ENCODE measurements at places on chromosomes 7 and 10. TPM values are rescaled to one million over a fixed set of nuclear protein-coding genes. Genes with fewer than 3 reads are reported as not detected.

- DNase-seq: no peak
Observed at GRCh38 chr10:117896517-117896916, 150.2 kb downstream of the RAB11FIP2 start.

GRCh38 chr7:12861070-12861469 is 173.6 kb downstream of the ARL4A start:
- DNase-seq: no peak

DNA sequence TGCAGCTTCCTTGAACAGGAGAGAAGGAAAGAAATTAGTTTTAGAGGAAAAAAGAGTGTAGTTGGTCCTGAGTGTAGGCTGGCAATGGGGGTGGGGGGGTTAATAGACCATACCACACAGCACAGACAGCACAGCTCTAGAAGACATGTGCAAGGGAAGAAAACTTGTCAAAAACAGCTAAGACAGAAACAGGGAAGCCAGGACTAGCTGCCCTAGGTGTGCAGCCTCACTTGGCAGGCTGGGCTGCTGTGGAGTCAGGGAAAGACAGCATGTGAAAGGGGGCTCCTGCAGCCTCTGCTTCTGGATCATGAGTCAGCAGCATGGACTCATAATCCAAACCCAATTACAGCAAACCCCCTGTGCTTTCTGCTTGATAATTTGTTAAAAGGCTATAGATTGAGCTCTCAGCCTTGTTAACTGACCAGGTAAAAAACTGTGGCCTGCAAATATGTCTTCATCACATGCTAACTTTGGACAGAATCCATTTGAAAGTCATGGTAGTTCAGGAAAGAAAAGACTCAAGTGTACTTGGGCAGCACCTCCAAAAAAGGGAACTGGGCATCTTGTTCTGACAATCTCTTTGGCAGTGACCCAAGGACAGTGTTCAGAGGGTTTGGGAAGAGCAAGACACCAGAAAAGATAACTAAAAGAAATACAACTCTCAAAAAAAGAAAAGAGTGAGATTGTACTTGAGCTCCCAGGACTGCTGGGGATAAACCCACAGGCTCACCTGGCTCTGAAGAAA is 142.2 kb upstream of the VWC2 start:
- DNase-seq: no peak

- DNase-seq: peak; percentile 81
Observed at GRCh38 chr10:114632869-114633715, 25.0 kb downstream of the ABLIM1 start.

- DNase-seq: peak; percentile 94
Observed at GRCh38 chr7:151592868-151593486, 73.3 kb upstream of the RHEB start.

DNA sequence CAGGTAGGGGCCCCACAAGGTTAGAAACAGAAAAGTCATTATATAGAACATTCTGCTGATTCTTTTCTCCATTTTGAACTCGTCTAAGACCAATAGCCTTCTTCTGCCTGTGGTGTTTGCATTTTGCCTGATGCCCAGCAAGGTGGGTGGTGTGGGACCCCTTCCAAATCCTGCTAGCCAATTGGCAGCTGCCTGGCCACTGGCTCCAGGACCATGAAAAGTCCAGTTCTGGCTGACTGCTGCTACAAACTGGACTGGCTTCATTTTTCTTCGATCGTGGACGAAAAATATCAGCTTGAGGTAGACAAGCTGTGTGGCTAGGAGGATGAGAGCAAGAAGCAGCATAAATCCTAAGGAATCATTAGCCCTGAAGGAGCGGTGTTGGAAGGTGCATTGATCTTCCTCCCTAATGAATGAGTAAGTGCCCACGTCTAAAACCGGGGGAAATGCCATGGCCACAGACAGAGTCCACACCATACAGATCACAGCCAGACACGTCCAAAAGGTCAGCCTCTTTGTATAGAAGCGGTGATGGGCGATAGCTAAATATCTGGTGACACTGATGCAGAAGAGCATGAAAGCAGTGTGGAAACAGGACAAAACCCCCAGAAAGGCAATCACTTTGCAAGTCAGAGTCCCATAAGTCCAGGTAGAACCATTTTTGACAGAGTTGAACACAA is 2.7 kb downstream of the GPR85 start:
- DNase-seq: no peak

DNA sequence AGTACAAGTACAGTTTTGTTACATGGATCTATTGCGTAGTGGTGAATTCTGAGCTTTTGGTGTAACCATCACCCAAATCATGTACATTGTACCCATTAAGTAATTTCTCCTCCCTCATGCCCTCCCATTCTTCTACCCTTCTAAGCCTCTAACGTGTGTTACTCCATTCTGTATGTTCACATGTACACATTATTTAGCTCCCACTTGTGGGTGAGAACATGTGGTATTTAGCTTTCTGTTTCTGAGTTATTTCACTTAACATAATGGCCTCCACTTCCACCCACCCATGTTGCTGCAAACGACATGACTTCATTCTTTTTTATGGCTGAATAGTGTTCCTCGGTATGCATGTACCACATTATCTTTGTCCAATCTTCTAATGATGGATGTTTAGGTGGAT is 251.3 kb downstream of the CAMK1D start:
- DNase-seq: no peak

DNA sequence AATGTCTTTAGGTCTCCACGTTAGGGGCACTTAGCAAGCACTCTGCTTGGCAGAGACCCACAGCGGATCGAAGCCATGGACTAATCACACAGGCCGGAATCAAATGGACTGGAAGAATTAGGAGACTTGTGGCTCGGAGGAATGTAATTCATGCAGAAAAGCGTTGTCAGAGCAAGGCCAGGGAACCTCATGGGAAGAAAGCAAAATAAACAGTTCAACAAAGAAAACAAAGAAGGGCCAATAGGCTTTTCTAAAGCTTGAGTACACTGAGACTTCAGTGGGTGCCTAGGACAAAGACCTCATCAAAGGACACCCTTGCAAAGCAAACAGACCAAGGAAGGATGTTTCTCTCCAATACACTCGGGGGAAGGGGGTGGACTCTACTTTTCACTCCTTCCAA is 171.1 kb downstream of the GLI3 start:
- no peak for DNase-seq

DNA sequence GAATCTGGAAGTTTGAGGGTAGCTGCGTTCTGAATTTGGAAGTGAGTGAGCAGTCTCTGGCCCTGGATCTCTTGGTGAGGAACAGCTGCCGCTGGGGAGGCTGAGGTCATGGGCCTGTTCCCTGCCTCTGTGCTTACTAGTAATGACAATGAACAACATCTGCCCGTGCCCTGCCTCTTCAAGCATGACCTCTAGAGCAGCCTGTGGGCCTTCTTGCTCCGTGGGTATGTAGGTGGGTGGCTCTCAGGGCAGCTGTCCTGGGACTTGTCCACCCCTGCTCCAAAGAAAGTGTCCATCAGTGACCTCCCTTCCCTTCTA is 186.2 kb downstream of the CXCL12 start:
- no peak for DNase-seq

- DNase-seq: no peak
Observed at GRCh38 chr7:47924266-47924665, 24.0 kb downstream of the PKD1L1 start.

GRCh38 chr7:111911166-111911961 is 294.8 kb downstream of the DOCK4 start:
- no peak for DNase-seq

DNA sequence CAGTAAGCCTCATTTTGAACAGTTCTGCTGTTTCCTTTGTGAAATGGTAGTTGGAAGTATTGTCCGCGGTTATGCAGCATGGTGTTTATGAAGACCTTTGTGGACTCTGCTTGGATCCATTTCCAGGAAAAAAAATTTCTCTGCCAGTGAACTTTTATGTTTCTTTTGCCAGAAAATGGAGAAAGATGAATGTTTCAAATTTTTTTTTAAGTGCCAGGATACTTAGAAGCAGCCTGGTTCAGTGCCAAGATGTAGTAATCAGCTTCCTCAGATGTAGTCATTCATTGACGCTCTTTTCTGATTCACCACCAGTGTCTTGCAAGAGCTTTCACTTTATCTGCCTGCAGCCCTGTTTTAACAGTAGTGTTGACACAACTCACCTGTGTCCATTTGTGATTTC is 258.2 kb downstream of the SDK1 start:
- peak; percentile 79 for DNase-seq

The SPDYE17 gene
- not detected for total RNA-seq

- DNase-seq: peak; percentile 6
Observed at GRCh38 chr7:114048386-114049235, 129.8 kb upstream of the PPP1R3A start.

DNA sequence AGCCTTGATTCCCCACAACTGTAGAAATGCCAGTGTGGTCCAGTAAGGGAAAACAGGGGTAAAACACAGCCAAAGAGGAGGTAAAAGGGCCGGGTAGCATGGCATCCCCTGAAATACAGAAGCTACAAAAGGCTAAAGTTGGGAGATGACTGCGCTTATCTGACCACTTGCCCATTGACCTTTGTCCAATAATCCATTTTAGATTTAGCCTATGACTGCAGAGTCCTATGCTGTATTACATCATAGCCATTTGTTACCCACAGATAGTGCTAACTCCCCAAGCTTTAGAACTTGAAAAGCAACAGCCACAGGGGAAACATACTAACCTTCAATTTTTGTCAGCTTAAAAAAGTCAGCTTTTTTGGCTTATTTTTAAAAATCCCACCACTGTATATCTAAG is 26.2 kb downstream of the MTPN start:
- DNase-seq: no peak

The NKX1-2 gene
- total RNA-seq: 0.86 TPM

DNA sequence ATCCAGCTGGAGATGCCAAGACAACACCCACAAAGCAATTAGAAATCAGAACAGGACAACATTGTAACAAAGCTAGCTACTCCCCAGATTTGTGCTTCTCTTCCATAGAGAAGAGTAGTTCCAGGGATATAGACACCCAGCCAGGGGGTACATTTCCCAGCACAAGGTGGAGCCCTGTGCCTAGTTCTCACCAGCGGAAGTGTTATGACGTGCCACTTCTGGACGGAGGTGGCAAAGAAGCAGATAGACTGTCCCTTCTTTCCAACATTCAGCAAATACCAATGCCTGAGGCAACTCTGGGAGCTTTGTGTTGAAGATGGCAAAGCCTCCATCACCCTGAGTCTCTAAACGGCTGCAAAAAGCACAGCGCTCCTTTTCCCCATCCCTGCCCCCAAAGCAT is 23.4 kb upstream of the GSAP start:
- peak; percentile 65 for DNase-seq

DNA sequence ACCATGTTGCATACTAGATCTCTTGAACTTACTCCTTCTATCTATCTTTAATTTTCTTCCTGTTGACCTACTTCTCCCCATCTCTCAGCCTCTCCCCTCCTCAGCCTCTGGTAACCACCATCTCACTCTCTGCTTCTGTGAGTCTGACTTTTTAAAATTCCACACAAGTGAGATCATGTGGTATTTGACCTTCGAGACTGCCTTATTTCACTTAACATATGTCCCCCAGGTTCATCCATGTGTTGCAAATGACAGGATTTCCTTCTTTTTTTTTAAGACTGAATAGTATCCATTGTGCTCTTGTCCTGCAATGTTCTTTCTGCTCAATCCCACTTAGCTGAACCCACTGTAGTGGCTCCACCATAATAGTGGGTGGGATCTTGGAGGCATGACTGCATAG is 51.4 kb upstream of the DNAJC1 start:
- DNase-seq: no peak

GRCh38 chr10:7185367-7185690 is 225.5 kb downstream of the SFMBT2 start:
- DNase-seq: no peak

GRCh38 chr10:25455980-25456567 is 281.3 kb downstream of the GPR158 start:
- DNase-seq: no peak

DNA sequence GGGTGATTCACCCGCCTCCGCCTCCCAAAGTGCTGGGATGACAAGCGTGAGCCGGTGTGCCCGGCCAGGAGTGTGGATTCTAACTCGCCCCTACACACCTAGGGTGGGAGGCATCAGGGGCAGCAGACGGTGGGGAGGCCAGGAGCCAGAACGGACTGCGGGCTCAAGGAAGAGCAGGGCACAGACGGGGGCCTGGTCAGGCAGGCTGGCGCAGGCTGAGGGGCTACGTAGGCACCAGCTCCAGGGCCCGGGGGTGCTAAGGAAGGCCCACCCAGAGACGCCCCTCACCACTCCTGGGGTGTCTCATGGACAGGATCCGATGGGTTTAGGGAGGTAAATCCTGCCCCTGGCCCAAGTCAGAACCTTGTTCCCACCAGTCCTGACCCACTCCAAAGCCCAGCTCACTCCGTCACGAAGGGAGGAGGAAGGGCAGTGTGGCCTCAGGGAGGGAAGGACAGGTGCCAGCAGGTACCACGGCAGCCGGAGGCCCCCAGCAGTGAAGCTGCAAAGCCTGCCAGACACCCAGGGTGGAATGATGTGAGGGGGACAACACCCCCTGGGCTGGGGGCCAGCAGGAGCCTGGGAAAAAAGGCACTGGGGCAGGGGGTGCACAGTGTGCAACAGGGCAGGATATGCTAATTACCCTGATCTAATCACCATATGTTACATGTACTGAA is 251.4 kb downstream of the MAD1L1 start:
- DNase-seq: no peak

- DNase-seq: peak; percentile 63
Observed at GRCh38 chr10:77556990-77557601, 80.5 kb downstream of the KCNMA1 start.

GRCh38 chr7:105924945-105925344 is 38.1 kb upstream of the CDHR3 start:
- no peak for DNase-seq

- DNase-seq: peak; percentile 93
Observed at GRCh38 chr10:89466599-89467035, 52.2 kb downstream of the IFIT5 start.

DNA sequence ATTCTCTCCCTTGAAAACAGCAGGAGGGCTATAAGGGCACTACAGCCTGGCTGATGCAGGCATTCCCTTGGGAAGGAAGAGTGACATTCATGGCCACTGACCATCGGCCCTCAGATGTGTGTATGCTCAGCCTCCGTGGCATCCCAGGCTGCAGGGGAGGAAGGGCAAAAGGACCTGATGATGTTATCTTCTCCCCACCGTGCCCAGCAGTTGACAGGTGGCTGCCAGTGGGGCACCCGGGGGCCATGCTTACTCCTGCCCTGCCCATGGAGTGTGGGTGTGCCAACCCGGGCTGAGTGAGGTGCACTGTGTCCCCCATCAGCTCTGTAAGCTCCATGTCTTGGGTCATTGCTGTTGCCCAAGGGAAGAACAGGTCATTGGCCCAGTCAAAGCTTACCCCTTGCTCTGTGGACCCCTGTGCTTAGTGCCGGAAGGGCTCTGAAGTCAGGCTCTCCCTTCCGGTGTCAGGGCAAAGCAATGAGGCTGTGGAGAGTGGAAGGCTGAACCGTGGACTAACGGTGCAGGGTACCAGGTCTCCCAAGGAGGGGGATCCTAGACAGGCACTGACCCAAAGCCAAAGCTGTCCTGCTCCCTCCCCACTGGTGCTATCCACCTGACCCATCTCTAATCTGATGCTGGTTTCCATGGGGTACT is 92.2 kb downstream of the CCDC3 start:
- DNase-seq: no peak

- no peak for DNase-seq
Observed at GRCh38 chr10:125103466-125103865, 56.9 kb downstream of the CTBP2 start.

- no peak for DNase-seq
Observed at GRCh38 chr7:141999058-141999623, 3.5 kb downstream of the MGAM start.

- no peak for DNase-seq
Observed at GRCh38 chr7:105244594-105244993, 144.1 kb downstream of the SRPK2 start.

GRCh38 chr10:47295411-47295810 is 4.6 kb upstream of the GDF10 start:
- no peak for DNase-seq

Data from PC-3 (cell line).